Activated naive CD4-positive, alpha-beta T cell treated with anti-CD3 and anti-CD28 coated beads for 36 hours (primary cell): ENCODE measurements at places on chromosomes 1 and 21.

DNA sequence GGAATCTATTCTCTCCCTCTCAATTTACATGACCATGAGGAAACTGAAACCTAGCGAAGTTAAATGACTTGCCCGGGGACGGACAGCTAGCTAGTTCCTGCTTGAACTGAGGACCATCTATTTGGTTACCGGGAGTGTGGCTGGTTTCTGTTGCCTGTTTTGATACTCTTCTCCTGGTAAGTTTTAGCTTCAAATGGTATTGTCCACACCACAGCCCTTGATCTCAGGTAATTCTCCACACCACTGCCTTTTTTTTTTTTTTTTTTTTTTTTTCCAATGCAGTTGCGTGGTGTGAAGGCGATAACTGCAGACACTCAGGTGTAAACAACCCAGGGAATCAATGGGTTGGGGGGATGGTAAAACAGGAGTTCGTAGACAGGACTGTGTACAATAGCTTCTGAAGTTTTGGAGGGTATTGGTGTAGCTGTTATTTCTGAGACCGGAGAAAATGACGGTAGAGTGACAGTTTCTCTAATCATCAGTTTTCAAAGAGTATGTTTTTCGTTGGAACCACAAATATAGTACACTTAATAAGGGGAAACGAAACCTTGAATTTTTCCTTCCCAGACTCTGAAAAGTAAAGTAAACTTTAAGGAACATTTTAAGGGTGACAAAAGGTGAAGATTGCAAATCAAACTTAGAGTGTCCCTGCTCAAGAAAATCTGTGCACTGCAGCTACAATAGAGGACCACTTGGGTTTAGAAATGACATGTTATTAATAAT is 125.3 kb upstream of the CACYBP start:
- peak; percentile 11 for DNase-seq

- DNase-seq, result no peak
Observed at GRCh38 chr1:17829579-17829978, 74.4 kb downstream of the ACTL8 start.

- peak; percentile 65 for DNase-seq
Observed at GRCh38 chr1:85580872-85581801, 576 bp downstream of the CCN1 start.

DNA sequence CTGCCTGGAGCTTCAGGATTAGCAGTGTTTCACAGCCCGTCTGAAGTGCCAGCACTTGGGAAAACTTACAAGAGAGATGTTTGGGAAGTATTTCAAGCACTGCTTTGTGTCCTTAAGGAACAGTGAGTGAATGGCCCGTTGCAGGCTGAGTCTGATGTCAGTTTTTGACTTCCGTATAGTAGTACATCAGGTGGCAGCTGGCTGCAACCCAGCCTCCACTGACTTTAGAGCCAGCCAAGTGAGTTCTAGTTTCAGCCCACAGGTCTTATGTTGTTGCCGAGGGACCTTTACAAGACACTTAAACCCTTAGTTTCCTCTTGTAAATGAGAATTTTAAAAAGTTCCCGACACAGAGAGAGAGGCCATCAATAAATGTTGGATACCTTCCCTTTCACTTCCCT is 35.0 kb downstream of the UCK2 start:
- DNase-seq, result no peak

DNA sequence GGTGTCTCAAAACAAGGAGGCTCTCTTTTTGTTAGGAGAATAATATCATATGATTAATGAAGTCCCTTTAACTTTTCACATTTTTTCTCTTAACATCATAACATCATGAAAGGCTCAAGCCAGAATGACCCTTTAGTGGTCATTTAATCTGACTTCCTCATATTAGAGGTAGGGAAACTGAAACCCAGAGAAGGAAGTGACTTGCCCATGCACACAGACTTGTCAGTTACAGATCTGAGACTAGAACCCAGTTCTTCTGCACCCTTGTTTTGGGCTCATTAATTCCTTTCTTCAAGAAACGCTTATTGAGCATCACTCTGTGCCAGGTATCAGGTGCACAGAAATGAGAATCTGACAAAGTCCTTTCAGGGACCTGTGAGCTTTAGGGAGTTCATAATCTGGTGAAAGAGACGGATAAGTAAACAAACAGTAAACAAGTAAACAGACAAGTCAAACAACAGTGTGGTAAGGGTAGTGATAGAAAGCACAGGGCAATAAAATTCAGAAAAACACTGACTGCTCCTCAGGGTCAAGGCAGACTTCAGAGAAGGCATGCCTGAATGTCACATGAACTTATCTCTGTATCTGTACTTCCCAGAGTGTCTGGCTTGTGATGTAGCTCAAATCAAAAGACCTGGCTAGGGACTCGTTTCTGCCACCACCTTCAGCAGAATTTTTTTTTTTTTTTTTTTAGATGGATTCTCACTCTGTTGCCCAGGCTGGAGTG is 38.3 kb upstream of the OSBPL9 start:
- no peak for DNase-seq

GRCh38 chr1:110266834-110267233 is 56.7 kb downstream of the KCNC4 start:
- DNase-seq, result no peak

- DNase-seq, result no peak
Observed at GRCh38 chr1:40824591-40825434, 37.4 kb downstream of the CITED4 start.

DNA sequence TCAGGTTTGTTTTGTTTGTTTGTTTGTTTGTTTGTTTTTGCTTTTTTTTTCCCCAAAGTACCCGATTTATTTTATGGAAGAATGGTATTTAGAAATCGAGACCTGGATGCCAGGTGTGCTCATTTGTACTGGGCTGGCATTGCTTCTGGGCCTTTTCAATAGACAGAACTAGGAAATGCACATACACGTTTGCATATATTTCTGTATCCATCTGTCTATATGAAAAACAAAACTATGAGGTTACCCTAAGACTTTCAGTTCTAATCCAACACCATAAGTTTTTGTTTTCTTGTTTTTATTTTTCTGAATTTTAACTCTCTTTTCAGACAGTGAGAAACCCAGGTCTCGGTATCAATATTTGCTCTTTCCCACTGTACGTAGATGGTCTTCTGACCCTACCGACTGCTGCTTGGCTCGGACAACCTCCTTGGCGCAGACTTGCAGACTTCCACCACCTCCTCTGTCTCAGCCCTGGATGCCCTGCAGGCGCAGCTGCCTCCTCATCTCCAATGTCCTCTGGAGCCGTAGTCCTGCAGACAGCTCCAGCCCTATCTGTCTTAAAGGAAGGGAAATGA is 171.7 kb downstream of the NEK7 start:
- no peak for DNase-seq

GRCh38 chr21:38487901-38488639 is 10.2 kb downstream of the ERG start:
- no peak for DNase-seq

- DNase-seq, result no peak
Observed at GRCh38 chr1:203422116-203422515, 53.5 kb upstream of the PRELP start.
